Caco-2 (cell line): ENCODE measurements at places on chromosomes 2 and 18.

- DNase-seq = no peak
Observed at GRCh38 chr2:150520887-150521664, 33.6 kb upstream of the RND3 start.

DNA sequence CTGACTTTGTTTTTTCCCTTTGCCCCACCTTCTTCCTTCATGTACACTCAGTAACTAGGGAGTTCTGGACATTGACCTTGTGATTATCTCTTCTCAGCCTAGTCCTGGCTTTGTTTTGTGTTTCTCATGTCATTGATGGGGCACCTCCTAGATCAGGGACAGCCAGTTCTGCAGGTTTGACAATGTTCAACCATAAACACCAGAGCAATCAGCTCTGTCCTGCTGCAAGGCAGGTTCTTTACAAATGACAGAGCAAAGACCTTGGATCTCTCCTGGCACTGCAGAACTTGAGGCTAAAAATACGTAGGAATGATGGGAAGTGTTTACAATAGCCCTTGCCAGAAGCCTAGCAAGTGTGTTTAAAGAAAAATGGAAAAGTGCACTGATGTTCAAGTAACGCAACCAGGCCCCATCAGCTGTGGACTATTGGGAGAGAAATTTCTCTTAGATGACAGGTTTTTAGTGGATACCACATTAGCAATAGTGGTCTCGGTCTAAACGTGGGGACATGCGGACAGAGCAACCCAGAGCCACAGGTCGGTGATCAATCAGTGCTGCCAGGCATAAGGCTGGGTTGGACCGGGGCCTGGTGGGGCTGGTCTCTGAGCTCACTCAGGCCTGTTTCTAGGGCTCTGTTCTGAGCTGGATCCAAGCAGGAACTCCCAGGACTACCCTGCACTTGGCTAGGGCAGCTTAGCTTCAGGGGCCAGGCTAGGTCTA, 76.8 kb downstream of the SOWAHC start:
- peak; percentile 94 for DNase-seq

- DNase-seq = peak; percentile 85
Observed at GRCh38 chr2:85266146-85267041, 61.4 kb downstream of the TGOLN2 start.

DNA sequence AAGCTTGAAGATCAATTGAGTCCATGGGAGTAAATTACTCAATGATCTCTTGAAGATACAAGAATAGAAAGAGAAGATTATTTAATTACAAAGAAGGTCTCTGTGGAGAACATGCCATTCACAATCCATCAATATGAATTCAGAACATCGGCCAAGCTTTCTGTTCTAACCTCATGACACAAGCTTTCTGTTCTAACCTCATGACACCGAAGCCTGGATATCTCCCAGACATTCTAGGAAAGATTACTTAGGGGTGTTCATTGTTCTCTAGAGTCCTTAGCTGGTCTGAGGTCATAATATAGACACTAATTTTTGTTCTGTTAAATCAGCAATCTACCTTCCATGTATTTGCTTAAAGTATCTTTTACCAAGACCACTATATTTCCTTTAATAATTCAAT, 95.5 kb downstream of the RDH14 start:
- DNase-seq = no peak

GRCh38 chr2:237939251-237939650, 27.6 kb upstream of the UBE2F start:
- DNase-seq = no peak
